Activated naive CD4-positive, alpha-beta T cell (primary cell): ENCODE measurements at places on chromosomes 3 and 15.

DNA sequence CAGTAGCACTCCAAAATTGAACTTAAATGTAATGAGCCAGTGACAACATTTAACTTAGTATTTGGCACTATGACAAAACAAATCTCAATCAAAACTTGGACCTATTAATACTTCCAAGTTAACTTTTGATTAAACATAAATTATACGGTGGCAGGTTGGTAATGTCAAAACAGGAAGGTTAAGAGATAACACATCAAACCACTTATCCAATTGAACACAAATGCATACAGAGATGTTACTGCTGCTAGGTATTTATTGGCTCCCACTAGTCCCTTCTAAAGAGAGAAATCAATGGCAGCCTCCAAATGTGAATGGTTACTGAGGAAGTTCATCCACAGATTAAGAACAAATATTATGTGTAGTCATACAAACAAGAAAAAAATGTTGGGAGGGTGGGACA, 1.8 kb downstream of the GSK3B start:
- no peak for DNase-seq

GRCh38 chr3:49359623-49360022, 1.5 kb upstream of the GPX1 start:
- DNase-seq = no peak

GRCh38 chr3:170201527-170201926, 20.0 kb upstream of the PHC3 start:
- DNase-seq = no peak

GRCh38 chr3:186993210-186993782, 63.0 kb downstream of the ST6GAL1 start:
- no peak for DNase-seq

GRCh38 chr15:41606997-41607396, 48.0 kb downstream of the TYRO3 start:
- DNase-seq = no peak

DNA sequence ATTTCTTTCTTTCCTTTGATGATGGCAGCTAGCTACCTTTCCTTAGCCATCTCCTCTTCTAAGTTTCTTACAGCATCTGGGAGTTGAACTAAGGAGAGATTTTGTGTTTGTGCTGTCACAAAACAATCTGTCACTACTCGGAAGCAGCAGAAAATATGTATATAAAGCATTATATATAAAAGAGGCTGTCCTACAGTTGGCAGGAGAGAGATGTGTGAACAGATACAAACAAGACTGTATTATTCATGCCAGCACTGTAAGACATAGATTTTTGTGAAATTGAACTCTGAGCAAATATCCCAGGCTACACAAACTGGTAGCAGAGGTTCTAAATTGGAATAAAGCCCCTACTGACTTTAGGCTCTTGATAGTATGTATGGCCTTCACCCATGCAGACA, 577.5 kb upstream of the NECTIN3 start:
- no peak for DNase-seq

- no peak for DNase-seq
Observed at GRCh38 chr3:149198611-149199010, 23.0 kb downstream of the CP start.

- DNase-seq = no peak
Observed at GRCh38 chr3:137906985-137907649, 102.8 kb upstream of the CLDN18 start.

GRCh38 chr3:195570912-195571311, 12.8 kb downstream of the APOD start:
- no peak for DNase-seq

DNA sequence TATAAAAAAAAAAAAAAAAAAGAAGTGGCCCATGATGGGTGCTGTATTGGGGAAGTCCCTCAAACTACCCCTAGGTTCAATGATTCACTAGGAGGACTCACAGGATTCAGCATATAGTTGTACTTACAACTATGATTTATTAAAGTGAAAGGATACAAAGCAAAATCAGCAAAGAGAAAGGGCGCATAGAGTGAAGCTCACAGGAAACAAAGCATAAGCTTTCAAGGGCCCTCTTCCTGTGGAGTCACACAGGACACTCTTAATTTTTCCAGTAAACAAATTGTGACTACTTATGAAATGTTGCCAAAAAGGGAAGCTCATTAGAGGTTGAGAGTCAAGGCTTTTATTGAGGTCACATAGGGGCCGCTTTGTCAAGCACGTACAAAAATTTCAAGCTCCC, 153.7 kb upstream of the GAP43 start:
- DNase-seq = no peak

GRCh38 chr15:41661518-41662225, 1.5 kb downstream of the MGA start:
- peak; percentile 17 for DNase-seq

GRCh38 chr15:74799255-74799855, 13.3 kb upstream of the LMAN1L start:
- no peak for DNase-seq

DNA sequence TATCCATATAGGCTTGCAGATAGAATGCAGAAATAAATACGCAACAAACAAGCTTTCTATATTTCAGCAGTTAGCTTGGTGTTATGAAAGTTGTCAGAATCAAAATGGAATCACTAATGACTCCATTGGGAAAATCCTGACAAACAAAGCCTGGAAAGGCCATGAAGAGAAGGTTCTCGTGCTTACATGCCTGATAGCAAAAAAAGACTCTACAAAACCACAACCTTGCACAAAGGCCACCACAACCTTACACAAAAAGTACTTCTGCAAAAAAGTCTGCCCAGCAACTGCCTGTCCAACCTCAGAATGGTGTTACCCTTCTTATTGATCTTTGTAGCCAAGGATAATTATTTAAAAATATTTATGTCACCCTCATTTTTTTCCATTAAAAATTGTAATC, 14.4 kb upstream of the PLSCR1 start:
- DNase-seq = no peak

DNA sequence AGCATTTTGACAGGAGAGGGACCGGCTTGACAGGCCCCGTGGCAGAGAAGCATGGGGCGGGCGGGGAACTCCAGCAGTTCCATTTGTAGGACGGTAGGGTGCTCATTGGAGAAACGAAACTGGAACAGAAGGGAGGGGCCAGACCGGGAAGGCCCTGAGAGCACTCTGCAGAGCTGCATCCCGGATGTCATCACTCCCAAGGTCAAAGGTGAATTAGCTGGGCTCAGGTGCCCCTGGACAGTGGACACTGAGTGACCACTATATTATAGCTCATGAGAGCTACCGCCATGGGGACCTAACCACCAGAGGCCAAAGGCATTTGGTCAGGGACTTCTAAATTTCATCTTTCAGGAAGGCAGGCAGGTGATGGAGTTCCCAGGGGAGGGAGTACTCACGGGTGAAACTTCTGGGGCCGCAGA, 7.3 kb downstream of the CSRNP1 start:
- DNase-seq = no peak

- DNase-seq = no peak
Observed at GRCh38 chr3:66133050-66133757, 87.6 kb upstream of the SLC25A26 start.

GRCh38 chr15:37691911-37692310, 242.5 kb upstream of the TMCO5A start:
- no peak for DNase-seq

- DNase-seq = no peak
Observed at GRCh38 chr3:47299381-47300318, 16.9 kb downstream of the KLHL18 start.

DNA sequence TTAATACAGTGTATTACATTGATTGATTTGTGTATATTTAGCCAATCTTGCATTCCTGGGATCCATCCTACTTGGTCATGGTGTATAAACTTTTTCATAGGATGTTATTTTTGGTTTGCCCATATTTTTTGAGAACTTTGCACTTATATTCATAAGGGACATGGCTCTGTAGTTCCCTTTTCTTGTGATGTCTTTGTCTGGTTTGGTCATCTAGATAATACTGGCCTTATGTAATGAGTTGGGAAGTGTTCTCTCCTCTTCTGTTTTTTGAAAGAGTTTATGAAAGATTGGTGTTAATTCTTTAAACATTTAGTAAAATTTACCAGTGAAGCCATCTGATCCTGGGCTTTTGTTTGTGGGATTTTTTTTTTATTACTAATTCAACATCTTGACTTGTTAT, 9.6 kb downstream of the CHST13 start:
- no peak for DNase-seq

DNA sequence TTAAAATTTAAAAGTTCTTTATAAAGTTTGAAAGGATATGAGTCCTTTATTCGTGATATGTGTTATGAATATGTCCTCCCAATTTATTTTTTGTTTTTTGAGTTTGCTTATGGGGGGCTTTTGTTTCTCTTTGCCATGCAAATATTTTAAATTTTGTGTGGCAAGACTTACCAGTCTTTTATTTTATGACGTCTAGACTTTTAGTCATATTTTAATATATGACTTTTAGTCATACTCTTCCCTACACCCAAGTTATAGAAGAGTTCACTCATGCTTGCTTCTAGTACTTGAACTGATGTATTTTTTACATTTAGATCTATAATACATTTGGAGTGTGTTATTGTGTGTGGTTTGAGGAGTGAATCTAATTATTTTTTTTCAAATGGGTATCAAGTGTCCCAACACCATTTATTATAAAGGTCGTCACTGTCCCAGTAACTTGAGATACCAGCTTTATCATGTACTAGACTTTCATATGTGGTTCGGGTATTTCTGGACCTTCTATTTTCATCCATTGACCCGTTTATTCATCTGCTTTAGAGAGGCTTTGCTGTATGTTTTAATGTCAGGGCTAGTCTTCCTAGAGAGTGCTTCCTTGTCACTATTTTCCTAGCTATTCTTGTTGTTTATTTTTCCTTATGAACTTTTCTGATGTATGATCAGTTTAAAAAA, 755 bp downstream of the PARP15 start:
- DNase-seq = no peak

GRCh38 chr3:39748002-39748401, 61.4 kb upstream of the MYRIP start:
- DNase-seq = no peak

DNA sequence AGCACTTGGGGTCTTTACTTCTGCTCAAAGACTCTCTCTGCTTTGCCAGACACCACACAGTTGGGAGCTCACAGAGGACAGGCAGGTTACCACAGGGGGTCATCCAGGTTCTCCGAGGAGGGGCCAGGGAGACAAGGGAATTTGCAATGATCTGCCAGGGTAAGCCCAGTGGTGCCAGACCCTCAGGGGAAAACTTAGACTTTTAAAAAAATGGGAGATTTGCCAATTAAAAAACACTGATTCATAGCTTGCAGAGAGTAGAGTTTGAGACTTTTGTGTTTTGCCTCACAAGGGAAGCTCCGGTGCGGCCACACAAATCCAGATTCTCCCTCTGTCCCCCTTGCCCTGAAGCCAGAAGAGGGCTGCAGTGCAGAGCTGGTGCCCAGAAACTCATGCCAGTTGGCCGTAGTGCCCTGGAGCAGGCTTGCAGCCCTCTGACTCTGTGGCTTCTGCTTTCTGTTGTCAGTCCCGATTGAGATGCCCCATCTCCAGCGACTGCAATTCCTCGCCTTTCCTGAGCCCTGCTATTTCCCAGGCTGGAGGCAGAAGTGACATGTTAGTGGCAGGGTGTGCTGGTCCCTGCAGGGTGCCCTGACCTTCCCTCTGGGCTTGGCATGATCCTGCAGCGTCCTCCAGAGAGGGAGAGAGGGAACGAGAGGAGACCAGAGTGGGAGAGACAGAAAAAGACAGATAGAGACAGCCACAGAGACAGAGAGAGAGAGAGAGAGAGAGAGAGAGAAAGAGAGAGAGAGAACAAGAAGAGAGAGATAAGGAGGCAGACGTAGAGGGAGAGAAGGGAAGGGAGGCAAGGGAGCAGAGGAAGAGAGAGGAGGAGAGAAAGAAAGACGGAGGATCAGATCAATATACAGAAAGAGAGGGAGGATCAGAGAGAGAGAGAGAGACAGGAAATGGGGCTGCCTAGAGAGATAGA, 46.0 kb downstream of the RHCG start:
- DNase-seq = no peak

GRCh38 chr15:44713006-44713966, 2.0 kb downstream of the B2M start:
- DNase-seq = no peak

GRCh38 chr3:49638445-49638844, 35.7 kb upstream of the APEH start:
- DNase-seq = no peak

- no peak for DNase-seq
Observed at GRCh38 chr3:48563382-48563918, at the start of gene UCN2. Gene UCN2, minus strand, starts transcription at chr3:48563781. Its CDS starts 657 bp downstream, at chr3:48563124.

- no peak for DNase-seq
Observed at GRCh38 chr15:69377216-69377970, 36.8 kb upstream of the KIF23 start.

DNA sequence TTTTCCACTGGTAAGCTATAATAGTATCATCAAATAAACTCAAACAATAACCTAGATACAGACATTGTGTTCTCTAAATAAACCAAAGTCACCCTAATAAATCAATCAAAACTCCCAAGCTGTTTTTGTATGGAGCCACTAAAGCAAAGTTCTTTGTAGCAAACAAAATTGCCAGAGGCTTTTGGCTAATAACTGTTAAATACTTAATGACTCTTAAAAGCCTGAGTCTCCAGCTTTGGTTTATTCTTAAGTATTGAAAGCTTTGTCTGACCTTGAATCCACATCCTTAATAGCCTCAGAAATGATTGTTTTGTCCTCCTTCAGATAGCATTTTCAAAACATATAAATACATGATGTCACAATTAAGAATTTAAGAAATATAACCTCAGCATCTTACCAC, 725.3 kb downstream of the SI start:
- DNase-seq = no peak

DNA sequence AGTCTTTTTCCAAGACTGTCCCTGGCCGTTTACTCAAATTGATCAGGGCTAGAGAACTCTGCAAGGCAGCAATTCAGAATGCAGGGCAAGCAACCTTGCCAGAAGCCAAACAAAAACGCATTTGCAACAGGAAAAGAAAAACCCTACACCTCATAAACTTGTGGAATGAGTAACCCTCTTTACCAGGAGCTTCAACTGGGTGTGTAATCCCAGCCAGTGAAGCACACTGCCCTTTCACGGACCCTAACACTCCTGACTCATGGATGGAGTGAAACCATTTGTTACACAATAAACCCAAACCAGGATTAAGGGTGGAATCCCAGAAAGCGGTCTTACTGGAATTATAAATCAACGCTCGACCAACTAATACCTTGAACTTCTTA, 14.8 kb upstream of the LDHAL6B start:
- no peak for DNase-seq

- no peak for DNase-seq
Observed at GRCh38 chr3:44942202-44942921, 33.6 kb downstream of the ZDHHC3 start.

- DNase-seq = no peak
Observed at GRCh38 chr15:60999771-61000170, 229.3 kb downstream of the RORA start.

GRCh38 chr15:99556011-99556410, 9.8 kb upstream of the MEF2A start:
- no peak for DNase-seq

GRCh38 chr3:151875759-151876158, 2.3 kb downstream of the SUCNR1 start:
- no peak for DNase-seq

- DNase-seq = no peak
Observed at GRCh38 chr3:135106445-135106844, 311.4 kb downstream of the EPHB1 start.

- no peak for DNase-seq
Observed at GRCh38 chr15:38890194-38890593, 325.6 kb upstream of the RASGRP1 start.

- no peak for DNase-seq
Observed at GRCh38 chr15:76577879-76578512, 241.4 kb downstream of the ISL2 start.
